ENCODE measurements at places on chromosomes 2 and 18.

DNA sequence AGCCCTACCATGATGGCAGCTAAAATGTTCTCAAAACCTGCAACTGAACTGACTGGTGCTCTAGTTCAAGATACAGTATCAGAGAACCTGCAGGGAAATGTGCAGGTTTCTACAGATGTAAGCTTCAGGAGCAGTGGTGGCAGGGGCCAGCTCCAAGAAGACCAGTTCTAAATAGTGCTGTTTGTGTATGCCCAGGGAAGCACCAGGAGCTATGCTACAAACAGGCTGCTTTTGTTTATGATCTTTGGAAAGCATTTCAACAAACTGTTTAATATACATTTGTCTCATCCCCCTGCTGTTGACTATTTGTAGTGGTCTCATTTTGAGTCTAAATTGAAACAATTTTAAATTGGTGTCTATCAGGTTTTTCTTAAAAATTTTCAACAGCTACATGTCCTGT is 20.7 kb downstream of the FZD5 start:
- no peak for DNase-seq

DNA sequence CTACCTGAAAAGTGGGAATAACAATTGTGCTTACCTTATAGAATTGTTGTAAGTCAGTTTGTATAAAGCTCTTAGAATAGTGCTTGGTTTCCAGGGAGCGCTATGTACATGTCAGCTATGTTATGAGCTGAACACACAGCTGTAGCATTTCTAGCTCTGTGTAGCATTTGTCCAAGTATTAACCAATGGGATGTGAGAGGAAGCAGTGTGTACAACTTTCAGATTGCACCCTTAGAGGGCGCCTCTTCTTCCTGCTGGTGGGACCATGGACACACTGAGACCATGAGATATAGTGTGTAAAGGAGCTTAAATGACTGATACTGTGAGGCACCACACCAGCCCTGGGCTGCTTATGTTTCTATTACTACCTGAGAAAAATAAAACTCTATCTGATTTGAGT is 380.2 kb downstream of the LNPK start:
- no peak for DNase-seq

DNA sequence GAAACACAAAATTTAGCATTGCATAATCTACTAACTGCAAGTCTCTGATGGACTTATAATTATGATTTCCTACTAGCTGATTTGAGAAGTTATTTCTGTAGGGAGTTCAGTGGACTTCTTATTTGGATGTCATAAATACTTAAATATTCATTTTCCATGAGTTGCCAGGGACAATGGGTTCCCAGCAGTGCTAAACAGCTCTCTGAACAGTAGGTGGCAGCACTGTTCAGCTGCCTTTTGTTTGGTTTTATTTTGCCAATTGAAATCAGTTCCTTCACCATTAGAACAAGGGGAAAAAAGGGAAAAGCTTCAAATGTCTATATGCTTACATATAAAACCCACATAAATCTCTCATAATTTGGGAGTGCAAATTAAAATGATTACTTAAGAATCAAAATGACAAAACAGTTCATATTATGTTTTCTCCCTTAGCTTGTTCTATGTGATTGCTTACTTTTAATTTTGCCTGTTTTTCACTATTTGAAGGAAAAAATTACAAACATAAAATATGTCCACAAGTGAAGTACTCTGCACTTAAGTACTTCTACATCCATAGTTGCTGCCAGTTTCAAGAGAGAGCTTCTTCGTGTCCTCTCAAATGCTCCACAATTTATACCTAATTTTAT is 898.9 kb downstream of the CPS1 start:
- no peak for DNase-seq

DNA sequence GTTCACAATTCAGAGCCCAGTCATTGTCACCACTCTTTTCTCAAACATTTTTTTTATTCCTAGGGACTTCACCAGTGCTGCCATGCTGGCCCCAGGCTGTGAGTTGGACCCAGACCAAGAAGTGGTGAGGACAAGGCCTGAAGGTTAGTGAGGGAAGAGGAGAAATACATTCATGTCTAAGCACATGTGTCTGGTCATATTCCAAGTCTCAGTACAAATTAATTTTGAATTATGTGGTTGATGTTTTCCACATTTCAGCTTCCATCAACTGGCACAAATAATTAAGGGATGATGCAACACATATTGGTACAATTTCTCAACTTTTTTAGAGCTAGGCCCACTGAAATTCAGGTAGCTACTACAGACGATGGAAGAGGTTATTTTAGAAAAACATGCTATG is 106.6 kb upstream of the UPP2 start:
- no peak for DNase-seq

- no peak for DNase-seq
These were observed 19.8 kb downstream of the PARD6G start for GRCh38 chr18:80227472-80227871.

GRCh38 chr2:159154366-159154765 is 132.1 kb downstream of the WDSUB1 start:
- DNase-seq: no peak

DNA sequence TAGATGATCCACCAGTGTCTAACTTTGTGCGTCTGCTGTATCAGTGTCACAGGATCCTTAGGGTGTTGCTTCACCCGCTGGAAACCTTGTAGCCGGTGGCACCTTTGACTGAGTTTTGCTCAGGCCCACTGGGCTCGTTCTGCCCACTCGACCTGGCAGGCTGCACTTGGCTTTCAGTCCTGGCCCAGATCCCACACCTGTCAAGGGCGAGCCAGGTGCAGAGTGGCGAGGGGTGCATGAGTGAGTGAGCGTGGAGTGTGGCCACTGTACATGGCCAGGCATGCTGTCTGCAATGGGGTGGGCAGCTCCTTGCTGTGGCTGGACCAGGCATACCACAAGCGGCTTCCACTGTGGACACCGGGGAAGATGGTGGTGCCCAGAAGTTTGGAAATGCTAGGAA is 179.0 kb downstream of the FAM210A start:
- no peak for DNase-seq

- DNase-seq: no peak
These were observed 152.9 kb upstream of the PGAP1 start for GRCh38 chr2:197079414-197079813.

DNA sequence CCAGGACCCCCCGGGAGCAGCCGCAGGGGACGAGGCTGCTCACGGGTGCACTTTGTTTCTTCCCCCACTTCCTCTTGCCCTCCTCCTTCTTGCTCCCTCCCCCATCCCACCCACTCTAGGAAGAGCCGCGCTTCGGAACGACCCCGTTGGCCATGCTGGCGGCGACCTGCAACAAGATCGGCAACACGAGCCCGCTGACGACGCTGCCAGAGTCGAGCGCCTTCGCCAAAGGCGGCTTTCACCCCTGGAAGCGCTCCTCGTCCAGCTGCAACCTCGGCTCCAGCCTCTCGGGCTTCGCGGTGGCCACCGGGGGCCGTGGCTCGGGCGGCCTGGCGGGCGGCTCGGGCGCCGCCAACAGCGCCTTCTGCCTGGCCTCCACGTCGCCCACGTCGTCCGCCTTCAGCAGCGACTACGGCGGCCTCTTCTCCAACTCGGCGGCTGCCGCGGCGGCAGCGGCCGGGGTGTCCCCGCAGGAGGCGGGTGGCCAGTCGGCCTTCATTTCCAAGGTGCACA is 1.3 kb downstream of the SP9 start:
- DNase-seq: no peak

DNA sequence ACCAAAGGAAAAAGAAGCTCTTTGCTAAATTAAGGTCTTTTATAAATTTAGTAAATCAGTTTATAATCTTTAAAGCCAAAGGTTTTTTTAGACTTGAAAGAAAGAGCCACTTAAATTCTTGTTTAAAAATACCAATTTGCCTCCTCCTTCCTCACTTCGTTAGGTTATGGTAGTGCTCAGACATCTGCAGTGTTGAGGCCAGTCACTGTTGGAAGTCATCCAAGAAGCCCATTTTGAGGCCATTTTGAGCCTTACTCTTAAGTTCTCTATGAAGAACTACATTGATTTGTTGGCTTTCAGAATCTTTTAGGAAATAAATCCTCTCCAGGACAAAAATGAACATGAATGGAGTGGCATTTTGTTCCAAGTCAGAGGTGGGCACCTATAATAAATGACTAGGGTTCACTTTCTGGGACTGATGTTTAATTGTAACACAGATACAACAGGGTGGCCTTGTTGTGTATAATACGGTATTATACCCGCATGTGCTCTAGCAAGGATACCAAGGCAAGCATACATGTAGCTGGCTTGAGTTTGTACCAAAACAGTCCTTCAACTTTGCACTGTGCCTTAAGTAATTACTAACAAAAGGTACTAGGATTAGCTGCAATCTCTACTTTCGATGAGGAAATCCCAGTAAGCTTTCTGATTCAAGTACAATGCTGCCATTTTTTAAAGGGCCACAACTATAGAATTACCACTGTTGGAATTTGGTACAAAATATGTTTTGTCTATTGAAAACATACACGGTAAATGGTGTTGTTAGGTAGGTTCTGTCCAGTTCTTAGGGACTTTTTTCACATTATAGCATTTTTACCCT is 22.8 kb downstream of the SLC66A3 start:
- no peak for DNase-seq

GRCh38 chr18:55503167-55503820 is 84.7 kb downstream of the TCF4 start:
- DNase-seq: no peak

DNA sequence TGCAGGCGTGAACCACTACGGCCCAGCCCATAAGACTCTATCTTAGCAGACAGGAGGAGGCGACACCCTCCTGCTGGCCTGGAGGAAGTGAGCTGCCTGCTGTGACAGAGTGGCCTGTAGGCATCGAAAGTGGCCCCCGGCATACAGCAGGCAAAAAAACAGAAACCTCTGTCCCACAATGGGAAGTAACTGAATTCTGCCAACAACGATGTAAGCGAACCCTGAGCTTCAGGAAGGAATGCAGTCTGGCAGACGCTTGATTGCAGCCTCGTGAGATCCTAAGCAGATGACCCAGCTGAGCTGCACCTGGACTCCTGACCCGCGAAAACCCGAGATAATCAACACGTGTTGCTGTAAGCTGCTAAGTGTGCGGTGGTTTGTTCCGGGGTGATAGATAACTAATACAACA is 13.6 kb downstream of the MRO start:
- peak; percentile 55 for DNase-seq

DNA sequence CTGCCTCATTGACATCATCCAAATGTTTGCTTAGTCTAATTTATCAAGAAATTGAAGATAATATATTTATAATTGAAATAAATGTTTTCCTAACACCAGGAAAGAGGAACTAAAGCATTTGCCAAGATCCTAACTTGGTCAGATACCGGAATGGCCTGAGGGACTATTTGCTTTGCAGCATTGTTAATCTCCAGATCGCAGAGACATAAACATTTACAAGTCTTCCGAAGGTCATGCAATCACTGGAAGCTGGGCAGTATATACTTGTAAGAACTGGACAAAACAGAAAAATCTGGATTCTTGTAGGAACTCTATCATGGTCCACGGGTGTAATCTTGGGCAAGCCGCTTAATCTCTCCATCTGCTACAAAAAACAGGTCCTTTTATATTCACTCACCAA is 42.2 kb downstream of the CYBRD1 start:
- DNase-seq: no peak

- DNase-seq: no peak
These were observed 426.7 kb upstream of the PKDCC start for GRCh38 chr2:41621095-41621494.

GRCh38 chr2:99635710-99636109 is 145.9 kb upstream of the REV1 start:
- DNase-seq: no peak

DNA sequence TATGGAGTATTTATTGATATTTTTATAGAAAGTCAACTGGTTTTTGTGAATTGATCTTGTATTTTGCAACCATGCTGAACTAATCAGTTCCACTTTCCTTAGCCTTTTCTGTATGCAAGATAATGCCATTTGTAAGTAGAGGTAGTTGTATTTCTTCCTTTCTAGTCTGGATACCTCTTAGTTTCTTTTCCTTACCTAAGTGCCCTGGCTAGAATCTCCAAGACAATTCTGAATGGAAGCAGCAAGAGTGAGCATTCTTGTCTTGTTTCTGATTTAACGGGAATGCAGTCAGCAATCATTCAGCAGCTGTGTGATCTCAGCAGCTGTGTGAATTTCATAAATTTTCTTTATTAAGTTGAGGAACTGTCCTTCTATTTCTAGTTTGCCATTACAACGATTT is 73.4 kb downstream of the NRXN1 start:
- no peak for DNase-seq

- peak; percentile 73 for DNase-seq
These were observed 4.2 kb upstream of the SP100 start for GRCh38 chr2:230411570-230412370.

GRCh38 chr18:62999392-62999791 is 284.1 kb downstream of the PHLPP1 start:
- no peak for DNase-seq

GRCh38 chr2:195622966-195623365 is 34.1 kb upstream of the SLC39A10 start:
- DNase-seq: no peak

DNA sequence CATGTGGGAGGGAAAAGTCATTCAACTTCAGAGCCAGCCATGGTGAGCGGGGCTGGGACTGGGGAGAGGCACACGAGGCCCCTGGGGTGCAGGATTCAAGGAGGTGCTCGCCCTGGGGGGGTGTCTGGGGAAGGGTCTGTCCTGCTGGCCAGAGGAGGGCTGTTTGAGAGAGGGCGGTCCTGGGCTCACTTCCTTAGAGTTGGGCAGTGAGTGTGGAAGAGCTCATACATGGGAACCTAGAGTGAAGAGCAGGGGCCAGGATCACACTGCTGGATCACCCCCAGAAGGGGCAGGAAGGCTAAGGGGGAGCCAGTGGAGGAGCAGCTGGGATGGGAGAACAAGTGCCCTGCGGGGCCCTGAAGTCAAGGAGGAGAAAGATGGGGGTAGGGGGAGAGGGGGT is 6.5 kb downstream of the SH3BP4 start:
- no peak for DNase-seq

DNA sequence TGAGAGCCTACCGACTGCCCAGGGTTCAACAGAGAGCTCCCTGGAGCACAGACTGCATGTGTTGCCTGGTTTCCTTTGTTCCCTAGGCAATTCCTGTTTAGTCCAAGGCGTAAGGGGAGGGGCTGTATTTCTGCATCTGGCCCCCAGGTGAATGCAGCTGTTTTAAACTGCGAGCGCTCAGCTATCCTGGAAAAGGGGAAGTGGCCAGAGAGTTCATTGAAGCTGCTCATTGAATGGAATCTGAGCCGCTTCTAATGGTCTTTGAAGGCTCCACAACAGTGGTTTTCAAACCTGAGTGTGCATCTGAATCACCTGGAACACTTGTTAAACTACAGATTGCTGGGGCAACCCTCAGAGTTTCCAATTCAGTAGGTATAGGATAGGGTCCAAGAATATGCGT is 18.1 kb downstream of the MAPK4 start:
- DNase-seq: no peak

DNA sequence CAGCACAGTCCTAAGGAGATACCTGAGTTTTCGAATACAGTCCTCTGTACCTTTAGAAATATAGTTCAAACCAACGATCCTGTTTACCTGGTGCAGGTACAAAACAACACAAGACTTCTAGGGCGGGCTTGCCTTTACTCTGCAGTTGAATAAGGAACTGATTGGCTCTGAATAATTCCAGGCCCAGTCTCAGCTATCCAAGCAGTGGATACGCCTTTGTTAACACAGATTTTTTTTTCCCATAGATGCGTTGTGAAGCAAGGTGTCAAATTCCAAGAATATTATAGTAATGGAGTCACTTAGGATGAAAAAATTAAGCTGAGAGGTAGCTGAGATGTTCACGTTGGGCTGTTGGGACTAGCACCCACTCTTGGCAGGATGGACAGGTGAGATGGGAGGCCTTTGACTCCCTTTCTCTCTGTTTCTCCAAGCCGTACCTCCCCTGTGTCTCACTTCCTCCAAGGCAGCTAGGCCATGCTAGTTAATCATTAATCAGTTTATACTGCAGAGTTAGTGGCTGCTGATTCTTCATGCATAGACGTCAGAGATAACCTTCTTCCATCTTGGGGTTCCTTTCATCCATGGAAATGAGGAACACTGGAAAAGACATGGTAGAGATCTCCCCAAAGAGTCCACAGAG is 380.8 kb upstream of the ACVR2A start:
- DNase-seq: no peak
